ENCODE measurements at places on chromosomes 3 and 15.

- no peak for DNase-seq
These were observed 3.4 kb upstream of the SYNM start for GRCh38 chr15:99101501-99101900.

GRCh38 chr3:36542186-36542585 is 161.9 kb downstream of the STAC start:
- DNase-seq = no peak

DNA sequence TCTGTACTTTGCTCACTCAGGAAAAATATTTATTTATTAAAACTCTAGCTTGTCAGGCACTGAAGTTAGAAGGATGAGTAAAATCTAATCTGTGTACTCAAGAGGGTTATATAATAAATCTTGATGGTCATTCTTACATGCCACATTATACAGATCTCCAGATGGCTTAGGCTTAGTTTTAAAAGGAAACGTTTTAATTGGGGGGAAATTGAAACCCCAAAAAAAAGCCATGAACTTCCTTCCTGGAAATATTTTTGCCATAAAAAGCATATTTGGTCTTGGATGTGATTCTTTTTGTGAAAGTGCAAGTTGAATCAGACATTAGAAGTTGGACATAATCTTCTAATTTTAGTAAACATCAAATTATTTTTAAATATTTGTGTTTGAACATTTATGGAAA is 6.0 kb downstream of the SENP8 start:
- DNase-seq = no peak

GRCh38 chr3:171873580-171873979 is 30.4 kb downstream of the TMEM212 start:
- DNase-seq = no peak

DNA sequence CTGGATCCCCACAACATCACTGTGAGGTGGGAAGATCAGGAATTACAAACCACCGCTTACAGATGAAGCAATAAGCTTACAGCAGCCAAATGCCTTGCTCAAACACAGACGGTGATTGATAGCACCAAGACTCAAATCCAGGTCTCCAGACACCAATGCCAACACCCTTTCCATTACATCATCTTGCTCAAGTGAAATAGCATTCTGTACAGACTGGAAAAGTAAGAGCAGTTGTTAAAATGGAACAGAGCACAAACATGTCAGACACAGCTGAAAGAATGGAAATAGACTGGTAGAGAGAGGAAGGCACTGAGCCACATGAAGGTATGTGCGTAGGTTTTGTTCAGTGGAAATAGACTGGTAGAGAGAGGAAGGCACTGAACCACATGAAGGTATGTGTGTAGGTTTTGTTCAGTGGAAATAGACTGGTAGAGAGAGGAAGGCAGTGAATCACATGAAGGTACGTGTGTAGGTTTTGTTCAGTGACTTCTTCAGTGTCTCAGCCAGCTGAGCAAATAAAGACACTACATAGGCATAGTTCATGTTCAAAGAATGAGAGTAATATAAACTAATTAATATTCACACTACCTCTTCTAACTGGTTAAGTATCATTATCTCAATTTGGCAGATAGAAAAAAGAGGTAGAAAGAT is 15.6 kb downstream of the CLDN1 start:
- no peak for DNase-seq

DNA sequence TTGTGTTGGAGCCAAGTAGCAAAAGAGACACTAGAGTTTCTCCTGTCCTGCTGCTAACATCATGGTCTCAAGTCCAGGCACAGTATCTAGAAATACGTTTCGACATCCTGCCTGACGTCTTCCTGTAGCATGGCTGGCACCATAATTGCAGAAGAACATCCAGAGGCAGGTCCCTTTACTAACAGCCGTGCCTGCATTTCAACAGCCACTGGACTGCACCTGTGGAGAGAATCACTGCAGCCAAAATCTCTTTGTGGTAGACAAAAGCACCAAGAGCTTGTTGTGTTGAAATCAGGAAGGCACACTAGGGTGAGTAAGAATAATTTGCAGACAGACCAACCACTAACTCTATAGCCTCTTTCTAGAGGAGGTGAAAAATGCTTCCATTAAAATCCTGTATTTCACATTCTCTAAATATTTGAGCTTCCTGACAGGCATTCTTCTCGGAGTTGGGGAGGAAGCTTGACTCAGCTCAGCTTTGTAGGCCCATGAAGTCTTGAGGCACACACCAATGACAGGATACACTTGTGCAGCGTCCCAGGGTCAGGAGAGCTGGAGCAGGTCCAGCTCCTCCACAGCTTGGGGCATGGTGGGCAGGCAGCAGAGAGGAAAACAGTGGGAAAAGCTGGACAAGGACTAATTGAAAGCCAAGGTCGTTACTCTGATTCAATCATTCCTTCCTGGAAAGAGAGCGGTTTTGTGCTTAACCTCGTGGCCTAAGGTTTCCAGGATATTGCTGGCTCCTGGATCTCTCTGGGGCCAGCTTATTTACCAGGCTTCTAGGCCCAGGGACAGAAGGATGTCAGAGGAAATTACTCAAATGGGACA is 244.9 kb downstream of the FAM43A start:
- DNase-seq = no peak

GRCh38 chr3:16490062-16490619 is 23.4 kb downstream of the RFTN1 start:
- no peak for DNase-seq

DNA sequence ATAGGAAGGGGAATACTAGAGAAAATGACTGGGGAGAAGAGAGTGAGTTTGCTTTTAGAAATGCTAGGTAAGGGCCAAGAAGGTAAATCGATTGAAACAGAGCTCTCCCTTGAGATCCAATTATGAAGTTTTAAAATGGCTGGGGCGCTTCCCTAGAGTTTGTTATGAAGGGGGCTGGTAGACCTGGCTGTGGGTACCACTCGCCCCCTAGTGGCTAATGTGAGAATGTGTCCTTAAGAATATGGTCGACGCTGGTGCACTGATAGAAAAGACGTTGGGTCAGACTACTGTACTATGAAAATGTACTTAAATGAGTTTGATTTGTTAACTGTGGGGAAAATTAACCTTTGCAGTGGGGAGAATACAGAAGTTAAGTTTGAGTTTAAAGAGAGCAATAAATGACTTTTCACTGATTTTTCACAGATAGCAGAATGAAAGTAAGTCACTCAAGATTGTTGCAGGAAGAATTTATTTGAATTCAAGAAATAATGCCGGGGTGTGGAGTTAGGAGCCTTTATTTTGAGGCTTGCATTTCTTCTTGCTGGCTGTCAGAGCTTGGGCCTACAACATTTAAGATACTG is 9.2 kb downstream of the TMPRSS7 start:
- no peak for DNase-seq

DNA sequence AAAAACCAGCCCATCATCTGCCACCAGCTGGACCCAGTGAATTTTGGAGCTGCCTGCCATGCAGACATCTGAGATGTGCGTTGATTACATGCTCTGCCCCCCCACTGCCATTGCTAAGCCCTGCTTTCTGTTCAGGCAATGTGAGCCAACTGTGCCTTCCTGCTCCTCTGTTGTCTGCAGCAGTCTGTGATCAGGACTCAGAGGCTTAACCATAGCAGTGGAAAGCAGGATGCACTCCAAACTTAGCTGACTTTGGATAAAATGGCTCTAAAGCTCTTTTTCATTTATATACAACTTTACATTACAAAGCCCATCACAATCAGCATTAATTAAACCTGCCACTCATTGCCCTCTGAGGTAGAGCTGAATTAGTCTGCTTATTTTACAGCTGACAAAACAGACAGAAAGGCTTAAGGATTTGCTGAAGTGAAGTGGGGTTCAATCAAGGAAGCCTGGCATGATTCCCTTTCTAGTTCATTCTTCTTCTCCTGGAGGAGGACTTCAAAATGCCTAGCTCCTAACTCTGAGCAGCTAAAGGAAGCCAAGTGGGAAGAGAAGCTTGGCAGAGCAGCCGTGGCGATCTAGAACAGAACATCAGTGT is 15.7 kb upstream of the RPS27L start:
- no peak for DNase-seq

GRCh38 chr3:177357352-177358090 is 160.2 kb upstream of the TBL1XR1 start:
- no peak for DNase-seq

DNA sequence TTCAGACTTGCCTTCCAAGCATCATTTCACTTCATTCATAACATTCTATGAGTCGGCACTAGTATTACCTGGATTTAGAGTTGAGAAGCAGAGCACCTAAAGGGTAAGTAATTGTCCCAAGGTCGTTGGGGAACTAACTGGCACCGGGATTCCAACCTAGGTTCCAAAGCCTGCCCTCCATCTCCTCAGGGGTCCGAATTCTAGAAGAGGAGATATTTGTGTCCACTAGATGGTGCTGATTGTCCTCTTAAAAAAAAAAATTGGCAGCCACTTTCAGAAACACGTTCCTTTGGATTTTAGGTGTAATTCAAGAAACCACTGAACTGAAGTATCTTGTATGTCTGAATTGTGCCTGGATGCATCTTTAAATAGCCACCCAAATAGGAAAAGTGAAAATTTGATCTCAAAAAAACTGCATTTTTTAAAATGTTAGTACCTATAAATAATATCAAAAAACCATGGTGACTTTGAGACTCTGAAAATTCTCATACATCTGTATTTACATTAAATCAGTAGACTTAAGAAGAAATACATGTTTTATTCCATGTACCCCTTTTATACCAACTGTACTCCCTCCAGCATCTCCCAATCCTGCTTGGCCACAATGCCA is 3.9 kb upstream of the FSIP1 start:
- DNase-seq = no peak

GRCh38 chr15:93358166-93359059 is 269.4 kb upstream of the RGMA start:
- no peak for DNase-seq

- DNase-seq = no peak
These were observed 216.2 kb downstream of the STT3B start for GRCh38 chr3:31748933-31749295.

GRCh38 chr3:140472306-140473020 is 205.4 kb upstream of the TRIM42 start:
- no peak for DNase-seq

DNA sequence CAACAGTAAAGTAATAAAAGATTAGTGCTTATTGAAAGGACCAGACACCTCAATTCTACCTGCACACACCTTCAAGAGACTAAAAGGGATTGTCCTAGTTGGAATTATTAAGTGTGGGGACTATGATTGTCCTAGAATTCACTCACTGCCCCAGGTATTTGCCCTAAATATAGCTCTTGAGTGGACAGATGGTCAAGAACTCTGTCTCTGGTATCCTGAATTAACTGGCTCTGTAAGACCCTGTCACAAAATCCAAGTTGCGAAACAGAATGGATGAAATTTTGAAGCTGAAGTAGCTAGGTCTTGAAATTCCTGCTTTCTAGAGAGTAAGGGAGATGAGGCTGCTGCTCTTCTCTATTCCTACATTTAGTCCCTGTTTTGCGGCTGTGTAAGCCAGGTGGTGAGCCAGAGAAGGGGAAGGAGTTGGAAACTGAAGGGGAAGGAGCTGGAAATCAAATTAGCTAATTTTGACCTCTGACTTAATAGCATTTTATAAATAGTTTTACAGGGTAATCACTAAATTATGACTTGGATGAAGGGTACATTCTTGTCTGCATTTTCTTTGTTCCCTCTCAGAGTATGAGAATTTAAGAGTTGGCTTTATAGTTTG is 34.5 kb downstream of the KBTBD12 start:
- DNase-seq = no peak

DNA sequence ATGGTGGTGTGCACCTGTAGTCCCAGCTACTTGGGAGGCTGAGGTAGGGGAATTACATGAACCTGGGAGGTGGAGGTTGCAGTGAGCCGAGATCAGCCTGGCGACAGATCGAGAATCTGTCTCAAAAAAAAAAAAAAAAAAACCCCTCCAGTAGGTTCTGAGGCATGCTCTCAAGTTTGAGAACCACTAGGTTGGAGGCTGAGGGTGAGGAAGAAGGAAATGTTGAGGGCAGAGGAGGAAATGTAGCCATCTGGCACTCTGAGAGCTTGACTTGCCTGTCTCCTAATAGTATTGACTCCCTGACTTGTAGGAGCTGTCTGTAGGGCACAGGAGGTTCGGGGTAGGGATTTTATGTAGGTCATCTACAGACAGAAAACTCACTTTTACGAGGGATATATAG is 204.6 kb downstream of the OPA1 start:
- DNase-seq = no peak

GRCh38 chr3:150344079-150344759 is 63.9 kb upstream of the TSC22D2 start:
- DNase-seq = no peak

GRCh38 chr15:88974392-88974791 is 61.2 kb upstream of the MFGE8 start:
- DNase-seq = no peak
